Stimulated activated CD8-positive, alpha-beta memory T cell treated with anti-CD3 and anti-CD28 coated beads, Interleukin-15, amount 100 ng/mL, for 4 hours (primary cell): ENCODE measurements at places on chromosomes 6 and 20.
A peak's percentile ranks its signal among the peaks of the same experiment; 100 is the strongest.

GRCh38 chr6:17930321-17930993, 57.0 kb downstream of the KIF13A start:
- no peak for DNase-seq

- DNase-seq: no peak
Observed at GRCh38 chr20:58039274-58040092, 189.0 kb downstream of the ANKRD60 start.

GRCh38 chr20:33796907-33797544, 14.1 kb upstream of the CHMP4B start:
- no peak for DNase-seq

DNA sequence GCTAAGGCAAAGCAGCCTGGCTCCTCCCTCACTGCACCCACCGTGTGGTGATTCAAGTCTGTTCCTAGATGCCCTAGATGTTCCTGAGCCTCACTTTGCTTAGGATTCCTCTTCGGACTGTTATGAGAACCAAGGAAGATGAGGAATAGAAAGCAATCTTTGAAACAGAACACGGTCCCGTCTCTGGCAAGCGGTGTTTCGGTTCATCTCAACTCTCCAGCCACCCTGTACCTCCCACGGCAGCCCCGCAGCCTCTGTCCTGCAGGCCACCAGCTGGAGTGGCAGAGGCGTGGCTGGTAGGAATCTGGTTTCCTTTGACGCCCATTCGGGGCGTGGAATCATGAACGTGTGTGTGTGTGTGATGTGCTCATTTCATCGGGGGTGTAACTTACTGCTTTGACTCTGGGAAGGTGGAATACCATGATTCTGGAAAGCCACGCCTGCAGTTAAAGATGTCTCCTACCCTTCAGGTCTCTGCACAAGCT, 21.3 kb downstream of the PDE10A start:
- no peak for DNase-seq

DNA sequence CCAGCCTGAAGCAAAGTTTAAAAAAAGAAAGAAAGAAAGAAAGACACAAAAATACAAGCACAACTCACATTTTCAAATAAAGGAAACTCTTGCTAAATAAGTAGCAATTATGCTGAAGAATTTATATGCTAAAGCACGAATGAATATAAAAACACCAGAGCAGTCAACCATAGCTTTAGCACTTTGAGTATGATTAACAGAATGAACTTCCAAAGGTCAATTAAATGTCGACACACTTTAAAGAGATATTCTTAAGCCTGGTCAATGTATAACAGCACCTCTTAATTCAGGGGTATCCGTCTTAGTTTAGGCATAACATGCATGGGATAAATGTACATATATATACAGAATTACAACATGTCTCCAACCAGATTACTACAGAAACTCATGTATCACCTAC, 125.9 kb downstream of the OGFRL1 start:
- no peak for DNase-seq

DNA sequence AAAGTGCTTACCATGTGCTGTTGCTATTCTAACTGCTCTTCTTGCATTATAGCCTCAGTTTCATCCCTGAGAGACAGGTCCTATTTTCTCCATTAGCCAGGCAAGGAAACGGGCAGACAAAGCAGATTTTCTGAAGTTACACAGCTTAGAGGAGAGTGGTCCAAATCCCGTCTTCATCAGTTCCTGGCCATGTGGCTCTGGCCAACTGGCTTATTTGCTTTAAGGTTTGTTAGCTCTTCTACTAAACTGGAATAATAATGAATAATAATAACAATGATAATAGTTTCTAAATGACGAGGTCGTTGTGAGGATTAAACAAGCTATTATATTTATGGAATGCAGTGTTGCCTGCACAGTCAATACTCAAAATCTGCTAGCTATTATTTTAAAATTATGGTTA, 35.8 kb upstream of the BCAS1 start:
- no peak for DNase-seq

DNA sequence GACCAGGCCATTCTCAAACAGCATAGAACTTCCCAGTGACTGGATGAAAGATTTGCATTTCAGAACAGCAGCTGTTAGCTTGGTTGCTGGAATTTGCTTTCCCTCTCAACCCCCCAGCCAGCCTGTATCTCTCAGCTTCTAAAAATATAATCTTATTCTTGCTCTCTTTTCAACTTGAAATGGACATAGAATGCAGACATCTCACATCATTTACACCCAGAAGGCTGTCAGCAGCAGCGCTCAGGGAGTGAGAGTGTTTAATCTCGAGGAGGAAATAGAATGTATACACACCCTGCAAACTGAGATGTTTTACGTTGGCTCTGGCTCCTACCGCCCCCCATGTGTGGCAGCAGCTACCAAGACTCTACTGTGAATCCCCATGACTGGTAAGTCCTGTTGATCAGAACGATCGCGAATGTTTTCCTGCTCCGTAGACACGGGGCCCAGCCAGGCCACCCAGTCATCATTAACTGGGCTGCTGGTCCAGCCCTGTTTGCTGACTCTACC, 163.4 kb upstream of the SLC24A3 start:
- no peak for DNase-seq

- DNase-seq: no peak
Observed at GRCh38 chr6:53608396-53608795, 57.2 kb downstream of the KLHL31 start.

GRCh38 chr20:19832875-19833274, 74.8 kb downstream of the RIN2 start:
- no peak for DNase-seq

DNA sequence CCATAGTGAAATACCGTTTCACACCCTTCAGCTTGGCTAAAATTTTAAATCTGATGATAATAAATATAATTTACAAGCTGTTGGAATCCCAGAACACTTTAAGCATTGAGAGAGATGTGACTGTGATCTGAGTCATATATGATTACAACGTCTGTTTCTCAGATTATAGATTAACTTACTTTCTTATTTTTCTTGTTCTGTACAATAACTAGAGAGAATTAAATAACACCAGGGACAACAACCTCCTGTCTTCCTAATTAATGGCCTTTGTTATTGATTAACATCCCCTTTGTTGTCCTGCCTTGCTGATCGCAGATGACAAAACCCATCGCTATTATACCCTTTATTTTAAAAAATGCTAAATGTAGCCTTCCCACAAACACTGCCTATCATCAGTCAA, 87.8 kb upstream of the EZR start:
- no peak for DNase-seq

GRCh38 chr6:80548532-80548931, 442.1 kb downstream of the BCKDHB start:
- DNase-seq: no peak

- DNase-seq: no peak
Observed at GRCh38 chr6:123118811-123119210, 122.8 kb downstream of the CLVS2 start.

- no peak for DNase-seq
Observed at GRCh38 chr6:150343434-150343833, 25.4 kb upstream of the IYD start.

- DNase-seq: no peak
Observed at GRCh38 chr20:454951-455350, 7.4 kb downstream of the TBC1D20 start.

DNA sequence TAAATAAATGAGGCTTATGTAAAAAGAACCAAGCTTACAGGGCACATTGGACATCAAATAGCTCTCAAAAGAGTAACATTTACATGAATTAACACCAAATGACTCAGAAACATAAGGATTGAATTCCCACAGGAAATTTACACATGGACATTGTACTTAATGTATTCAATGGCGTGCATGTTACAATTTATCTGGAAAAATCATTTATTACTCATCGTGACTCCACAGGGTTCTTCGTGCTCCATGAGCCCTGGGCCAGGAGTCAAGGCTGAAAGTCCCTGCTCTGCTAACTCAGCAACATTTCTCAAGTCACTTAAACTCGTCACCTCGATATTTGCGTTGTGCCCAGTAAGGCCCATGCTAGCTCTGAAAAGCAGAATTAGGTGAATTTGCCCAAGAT, 158.5 kb downstream of the PHACTR1 start:
- no peak for DNase-seq

DNA sequence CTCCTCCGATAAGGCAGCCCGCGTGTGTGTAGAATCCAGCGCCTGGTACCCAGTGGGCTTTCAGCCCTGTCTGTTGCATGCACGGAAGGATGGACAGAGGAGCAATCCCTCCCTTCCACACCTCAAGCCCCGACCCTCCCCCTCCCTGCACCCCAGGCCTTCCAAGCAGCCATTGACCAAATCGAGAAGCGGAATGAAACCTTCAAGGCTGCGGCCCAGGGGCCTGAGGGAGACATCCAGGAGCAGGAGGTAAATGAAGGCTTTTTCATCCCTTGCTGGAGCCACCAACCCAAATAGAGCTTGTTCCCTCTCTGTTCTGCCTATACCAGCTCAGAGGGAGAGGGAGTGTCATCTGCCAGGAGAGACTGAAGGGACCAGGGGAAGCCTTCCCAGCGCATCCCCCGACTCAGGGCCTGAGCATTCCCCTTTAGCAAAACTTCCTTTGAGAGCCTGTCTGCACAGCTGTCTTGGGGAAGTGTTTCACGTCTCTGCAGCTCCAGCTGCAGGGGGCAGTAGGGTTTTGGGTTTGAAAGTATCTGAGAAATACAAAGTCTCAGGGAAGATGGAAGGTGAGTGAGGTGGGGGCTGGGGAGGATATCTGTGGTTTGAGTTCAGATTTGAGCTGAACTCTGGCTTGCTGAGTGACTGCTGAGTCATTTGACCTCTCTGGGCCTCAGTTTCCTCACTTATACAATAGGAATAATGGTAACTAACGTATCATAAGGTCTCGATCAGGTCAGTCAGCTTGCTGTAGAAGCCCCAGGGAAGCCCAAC, 16.1 kb downstream of the FGD2 start:
- no peak for DNase-seq

DNA sequence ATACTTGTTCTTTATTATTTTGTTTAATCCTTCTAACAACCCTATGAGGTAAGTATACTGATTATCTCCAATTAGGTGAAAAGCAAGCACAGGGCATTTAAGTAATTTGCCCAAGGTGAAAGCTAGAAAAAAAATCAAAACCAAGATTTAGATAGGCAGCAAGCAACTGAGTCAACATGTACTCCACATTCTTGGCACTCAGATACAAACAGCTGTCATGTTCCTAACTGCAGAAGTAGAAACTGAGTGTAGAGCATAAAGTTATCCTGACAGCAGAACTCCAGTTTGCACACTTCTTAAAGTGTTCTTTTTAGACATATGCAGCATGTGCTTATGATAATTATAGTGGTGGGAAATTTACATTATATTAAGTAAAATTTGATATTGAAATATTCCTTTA, 278.1 kb downstream of the MEI4 start:
- DNase-seq: no peak

DNA sequence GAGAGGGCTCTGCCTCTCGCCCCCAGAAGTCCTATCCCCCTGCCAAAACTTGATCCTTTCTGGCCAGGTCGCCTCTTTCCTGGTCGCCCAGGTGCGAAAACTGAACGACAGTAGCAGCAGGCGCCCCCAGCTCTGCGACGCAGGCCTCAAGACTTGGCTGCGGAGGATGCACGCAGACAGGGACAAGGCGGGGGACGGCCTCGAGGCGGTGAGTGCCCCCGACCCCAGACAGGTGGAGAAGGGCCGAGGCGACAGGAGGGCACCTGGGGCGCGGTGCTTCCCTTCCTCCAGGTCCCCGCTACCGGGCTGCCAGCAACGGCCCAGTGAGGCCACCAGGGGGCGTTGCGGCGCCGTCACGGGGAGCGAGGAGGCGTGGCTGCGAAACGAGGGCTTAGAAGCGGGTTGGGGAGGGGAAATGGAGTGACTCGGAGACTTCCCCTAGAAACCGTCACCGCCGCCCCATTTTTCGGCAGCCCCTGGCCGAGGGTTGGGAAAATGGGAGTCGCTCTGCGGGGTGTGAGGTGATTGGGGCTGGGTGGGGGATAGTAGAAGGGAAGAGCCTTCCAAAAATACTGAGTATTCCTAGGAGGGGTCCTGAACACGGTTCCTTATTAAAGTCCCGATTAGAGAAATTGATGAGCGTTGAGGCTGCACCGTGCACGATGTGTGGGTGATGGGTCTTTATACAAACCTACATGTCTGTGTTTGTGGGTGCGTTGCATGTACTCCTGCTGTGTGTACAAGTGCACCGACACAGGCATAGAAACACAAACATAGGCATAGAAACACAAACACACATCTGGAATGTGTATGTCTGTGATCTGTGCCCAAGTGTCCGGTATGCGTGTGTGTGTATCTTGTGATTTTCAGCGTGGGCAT, 44.6 kb downstream of the ARHGAP40 start:
- DNase-seq: peak; percentile 70

DNA sequence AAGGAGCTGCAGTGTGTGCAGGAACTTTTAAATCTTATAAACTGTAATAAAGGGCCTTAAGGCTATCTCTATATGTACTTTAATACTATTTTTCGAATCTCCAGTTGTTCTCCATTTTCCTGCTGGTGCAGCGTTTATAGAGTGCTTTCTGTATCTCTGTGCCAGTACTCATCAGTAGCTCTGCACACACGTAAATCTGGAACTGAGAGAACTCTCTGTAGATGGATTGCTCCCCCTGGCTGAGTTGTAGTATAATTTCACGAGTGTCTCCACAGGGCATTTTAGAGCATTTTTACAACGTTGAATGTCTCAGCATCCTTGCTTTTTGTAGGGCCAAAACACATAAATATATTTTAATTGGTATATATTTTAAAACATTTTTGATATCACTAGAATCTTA, 256.5 kb downstream of the TRDN start:
- DNase-seq: no peak

DNA sequence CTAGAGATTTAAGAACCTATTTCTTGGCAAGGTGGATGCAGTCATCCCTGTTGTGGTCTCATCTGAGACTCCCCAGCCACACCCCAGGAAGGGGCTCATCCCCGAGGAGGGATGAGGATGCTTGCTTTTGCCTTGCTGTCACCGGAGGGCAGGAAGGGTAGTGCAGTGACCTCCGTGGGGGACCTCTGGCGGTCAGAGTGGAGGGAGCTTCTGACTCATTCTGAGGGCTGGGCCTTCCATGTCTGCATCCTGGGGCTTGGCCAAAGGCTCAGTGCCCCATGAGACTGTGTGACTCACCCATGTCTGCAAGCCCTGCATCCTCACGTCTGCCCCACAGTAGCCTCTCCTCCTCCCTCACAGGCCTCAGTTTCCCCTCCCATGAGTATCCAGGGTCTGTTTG, 38.7 kb downstream of the UQCC2 start:
- no peak for DNase-seq

DNA sequence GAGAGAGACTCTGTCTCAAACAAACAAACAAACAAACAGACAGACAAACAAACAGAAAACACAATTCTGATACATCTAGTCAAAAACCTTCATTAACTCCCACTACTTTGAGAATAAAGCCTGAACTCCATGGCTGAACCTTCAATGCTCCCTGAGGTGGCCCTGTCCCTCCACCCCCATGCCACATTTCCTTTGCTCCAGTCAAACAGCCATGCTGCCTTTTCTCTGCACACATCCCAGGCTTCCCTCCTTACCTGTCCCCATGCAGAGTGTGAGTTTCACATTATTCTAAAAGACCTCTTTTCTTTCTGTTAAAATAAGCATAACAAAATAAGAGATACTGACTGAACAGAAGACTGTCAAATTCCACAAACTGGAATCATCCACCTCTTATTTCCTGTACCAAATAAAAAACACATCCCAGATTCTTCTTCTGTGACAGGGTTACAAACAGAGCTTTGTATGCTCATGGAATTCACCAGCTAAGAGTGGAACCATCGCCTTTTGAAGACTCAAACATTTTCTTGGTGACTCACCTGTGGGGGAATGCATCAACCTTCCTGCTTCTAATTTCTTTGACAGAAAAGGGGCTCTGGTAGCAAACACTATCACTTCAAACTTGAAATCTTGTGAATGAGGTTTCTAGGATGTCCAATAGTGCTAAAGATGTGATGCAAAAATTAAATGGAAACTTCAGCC, 71.0 kb upstream of the SLC22A16 start:
- no peak for DNase-seq

GRCh38 chr6:42105709-42106108, 36.7 kb downstream of the C6orf132 start:
- no peak for DNase-seq
